ENCODE measurements at places on chromosomes 1 and 21.

- peak; percentile 29 for DNase-seq
These were observed 20.0 kb upstream of the CLIC4 start for GRCh38 chr1:24725209-24725651.

- DNase-seq = no peak
These were observed 27.7 kb downstream of the S100A6 start for GRCh38 chr1:153507926-153508583.

- DNase-seq = no peak
These were observed 318.4 kb downstream of the AJAP1 start for GRCh38 chr1:4972761-4973320.

GRCh38 chr21:26169611-26170470 is 729 bp downstream of the APP start:
- DNase-seq = peak; percentile 77

DNA sequence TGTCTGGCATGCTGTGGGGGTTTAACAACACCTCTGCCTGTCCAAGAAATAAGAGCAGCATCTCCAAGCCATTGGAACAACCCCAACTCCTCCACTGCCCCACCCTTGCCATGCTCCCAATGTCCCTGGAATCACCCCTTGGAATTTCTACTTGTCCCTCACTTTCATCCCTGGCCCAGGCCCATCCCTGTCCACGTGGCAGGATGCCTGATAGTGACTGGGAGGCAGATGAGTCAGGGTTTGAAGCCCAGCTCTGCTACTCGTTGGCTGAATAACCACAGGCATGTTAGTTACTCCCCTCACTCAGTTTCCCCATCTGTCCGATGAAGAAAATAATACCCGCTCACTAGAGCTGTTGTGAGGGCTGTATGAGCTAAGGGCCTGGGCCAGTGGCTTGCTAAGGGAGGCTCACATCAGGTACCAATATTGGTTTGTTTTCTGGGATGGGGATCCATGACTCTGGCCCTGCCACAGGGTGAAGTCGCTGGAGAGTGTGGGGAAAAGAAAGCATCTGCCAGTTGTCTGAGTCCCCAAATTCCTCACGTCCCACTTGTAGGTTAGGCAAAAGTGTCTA is 99.4 kb upstream of the TLR5 start:
- no peak for DNase-seq

DNA sequence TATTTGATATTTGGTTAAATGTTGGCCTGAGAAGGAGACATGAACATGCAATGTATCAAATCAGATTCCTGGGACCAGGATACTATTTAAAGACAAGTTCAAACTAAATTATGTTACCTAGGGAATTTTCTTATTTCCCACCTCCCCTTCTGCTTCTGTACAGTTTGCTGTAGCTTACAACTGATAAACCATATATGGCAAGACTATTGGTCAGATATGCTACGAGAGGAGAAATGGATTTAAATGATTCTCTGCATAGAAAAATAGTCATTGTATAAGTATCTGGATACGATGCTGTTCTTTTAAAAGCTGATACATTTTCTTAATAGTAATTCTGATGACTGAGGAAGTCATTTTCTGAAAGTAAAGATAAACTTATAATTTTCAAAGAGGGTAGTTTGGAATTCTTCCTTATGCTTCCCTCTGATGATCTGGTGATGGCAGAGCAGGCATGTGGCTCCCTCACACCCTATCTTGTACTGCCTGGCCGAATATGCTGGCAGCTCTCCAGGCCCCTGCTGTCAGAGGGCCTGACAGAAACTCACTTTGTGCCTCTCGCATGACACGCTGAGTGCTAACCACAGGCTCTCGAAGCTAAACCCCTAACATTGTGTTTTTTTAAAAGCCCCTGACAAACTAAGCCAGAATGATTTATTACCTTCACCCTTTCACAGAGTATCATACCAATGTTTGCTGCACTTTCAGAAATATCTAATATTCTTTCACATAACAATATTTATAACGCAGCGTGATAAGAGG is 19.4 kb downstream of the RRP15 start:
- no peak for DNase-seq

DNA sequence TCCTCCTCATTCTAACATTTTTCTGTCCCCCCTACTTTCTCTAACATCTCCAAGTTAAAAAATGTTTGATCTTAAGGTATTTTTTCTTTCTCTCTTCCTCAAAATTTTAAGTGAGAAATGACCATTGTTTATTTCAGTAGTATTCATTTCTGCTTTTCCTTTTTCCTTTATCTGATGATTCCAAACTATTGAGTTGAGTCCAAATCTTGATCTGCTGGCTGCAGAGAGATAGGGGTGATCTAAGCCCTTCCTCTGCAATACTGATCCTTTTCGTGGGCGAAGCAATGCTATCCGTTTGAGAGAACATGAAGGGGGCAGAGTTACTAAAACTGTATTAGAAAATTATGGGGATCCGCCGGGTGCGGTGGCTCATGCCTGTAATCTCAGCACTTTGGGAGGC is 516 bp upstream of the NMNAT2 start:
- no peak for DNase-seq

GRCh38 chr1:31793086-31793485 is 22.7 kb downstream of the SPOCD1 start:
- no peak for DNase-seq

DNA sequence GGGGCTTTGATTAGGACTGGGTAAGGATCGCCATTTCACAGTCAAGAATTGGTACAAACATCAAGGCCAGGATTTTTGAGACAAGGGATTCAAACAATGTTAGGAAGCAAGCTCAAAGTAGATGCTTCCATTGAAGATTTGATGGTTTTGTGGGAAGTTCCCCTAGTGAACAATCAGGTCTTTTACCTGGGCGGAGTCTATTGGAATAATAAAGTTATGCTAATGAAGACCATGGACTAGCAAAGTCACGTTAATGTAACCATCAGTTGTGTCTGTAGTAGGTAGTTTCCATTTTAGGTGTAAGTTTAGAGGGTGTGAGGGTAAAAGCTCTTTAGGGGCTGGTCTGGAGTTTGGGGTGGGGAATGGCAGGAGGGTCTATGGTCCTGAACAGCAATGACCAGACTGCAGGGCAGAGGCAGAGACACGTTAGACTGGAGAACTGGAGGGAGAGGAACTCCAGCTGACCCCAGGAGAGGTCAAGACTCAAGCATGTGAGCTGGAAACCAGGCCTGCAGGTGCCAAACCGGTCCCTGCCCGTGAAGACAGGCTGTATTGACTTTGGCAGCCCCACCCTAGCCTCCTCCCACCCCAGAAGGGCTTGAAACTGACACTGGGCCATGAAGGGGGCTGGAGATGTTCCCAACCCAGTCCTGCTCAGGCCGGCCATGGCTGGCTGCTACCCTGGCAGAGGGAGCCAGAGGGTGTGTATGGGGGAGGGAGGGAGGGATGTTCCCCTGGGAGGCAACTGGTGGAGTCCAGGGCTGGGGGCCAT is 36.0 kb upstream of the GPR37L1 start:
- DNase-seq = no peak

DNA sequence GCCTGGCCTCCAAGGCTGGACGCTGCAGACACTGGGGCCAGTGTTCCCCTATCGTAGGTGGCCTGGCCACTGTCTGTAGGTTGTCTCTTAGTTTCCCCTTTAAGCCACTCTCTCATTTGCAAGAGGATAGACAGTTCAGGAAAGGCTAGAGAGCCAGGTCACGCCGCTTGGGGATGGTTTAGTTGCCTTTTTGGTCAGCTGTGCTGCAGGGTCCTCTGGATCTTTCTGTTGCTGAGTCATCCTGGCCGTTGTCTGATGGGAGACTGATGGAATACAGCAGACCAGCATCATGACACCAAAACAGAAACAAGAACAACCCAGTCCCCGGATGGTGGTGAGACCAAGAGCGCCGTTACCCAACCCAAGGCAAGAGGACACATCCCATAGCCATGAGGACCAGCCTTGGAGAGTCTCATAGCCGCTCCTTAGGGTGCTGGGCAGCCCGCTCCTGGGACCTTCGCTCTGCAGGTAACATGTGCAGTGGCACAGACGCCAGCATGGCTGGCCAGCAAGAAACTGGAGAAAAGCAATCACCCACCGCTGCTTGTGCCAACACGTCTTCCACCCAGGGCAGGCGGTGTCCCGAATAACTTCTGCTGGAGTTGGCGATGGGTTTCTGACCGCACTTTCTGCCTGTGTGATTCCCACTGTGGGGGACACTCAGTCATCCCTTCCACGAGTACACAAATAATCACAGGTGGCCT is 79.1 kb upstream of the COL6A1 start:
- no peak for DNase-seq

- DNase-seq = no peak
These were observed 34.5 kb upstream of the RALGPS2 start for GRCh38 chr1:178690496-178690895.

DNA sequence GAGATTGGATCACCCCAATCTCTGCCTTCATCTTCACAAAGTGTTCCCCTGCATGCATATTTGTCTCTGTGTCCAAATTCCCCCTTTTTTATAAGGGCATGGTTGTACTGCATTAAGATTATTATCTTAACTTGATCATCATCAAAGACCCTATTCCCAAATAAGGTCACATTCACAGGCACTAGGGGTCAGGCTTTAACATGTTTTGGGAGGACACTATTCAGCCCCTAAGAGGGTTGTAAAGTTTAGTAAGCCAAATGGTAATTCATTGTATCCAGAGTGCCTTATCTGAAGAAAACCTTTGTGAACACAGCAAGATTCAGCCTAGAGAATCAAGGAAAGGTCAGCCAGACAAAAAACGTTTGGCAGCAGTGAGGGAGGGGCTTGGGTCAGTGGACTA is 317.6 kb upstream of the PLD5 start:
- DNase-seq = no peak

GRCh38 chr1:9200441-9200840 is 34.1 kb upstream of the H6PD start:
- DNase-seq = no peak

DNA sequence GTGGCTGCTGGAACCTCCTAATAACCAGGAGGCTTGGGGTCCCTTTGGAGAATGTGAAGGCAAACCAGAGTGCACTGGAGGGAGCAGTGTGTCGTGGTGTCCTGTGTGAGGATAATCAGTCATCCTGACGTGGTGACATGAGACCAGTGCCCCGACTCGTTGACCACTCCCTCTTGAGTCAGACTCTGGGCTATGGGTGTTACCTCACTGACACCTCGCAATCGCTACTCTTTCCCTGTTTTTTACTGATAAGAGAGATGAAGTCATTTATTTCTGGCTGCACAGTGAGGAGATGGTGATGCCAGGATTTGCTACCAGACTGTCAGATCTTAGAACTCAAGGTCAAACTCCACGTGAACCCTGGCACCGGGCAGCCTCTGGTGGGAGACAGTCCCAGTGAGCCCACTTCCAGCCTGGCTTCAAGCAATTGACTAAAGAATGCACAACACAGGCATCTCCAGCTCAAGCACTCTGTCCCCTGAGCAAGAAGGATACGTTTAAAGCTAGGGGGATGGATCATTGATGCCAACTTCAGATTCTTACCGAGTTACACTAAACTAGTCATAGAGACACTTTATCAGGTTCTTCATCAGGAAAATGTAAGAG is 30.3 kb downstream of the UBASH3A start:
- DNase-seq = no peak

GRCh38 chr1:225700889-225701465 is 48.1 kb upstream of the ENAH start:
- DNase-seq = no peak

DNA sequence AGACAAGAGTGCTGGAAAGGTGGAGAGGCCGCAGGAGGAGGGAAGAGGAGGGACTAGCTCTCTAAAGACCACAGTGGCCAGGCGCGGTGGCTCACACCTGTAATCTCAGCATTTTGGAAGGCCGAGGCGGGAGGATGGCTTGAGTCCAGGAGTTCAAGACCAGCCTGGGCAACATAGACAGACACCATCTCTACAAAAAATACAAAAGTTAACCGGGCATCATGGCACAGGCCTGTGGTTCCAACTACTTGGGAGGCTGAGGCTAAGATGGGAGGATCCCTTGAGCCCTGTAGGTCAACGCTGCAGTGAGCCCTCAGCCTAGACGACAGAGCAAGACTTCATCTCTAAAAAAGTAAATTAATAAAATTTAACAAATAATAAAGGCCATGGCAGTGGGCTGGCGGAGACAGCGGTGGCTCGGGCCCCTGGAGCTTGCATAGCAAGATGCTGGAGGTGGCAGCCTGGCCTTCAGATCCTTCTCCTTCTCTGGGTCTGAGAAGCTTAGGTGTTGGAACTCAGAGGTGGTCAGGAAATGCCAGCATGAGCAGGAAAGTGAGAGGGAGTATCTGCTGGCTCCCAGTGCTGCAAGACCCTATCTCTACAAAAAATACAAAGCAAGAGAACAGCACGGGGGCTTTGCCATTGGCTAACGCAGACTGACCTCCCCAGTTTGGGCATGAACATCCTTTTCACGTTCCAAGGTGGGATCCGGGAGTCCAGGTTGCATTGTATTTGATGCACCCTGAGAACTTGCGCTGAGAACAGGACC is 10.7 kb downstream of the WNT3A start:
- no peak for DNase-seq

GRCh38 chr1:247517795-247518612 is 18.2 kb downstream of the OR2C3 start:
- no peak for DNase-seq

DNA sequence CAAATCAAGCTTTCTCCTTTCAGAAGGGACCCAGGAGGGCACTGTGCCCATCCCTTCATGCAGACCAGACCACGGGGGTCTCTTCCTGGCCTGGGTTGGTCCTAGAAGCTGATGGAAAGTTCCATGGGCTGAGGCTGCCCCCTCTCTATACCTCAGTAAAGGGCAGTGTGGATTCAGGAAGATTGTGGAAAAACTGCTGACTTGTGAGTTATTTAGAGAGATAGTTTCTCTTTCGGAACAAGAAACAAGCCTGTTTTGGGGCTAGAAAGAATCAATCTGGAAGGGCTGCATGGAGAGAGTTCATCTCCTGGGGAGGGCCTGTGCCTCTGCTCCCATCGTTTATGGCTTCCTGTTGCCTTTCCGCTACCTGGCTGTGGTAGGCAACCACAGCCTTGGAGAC is 803 bp downstream of the CHIT1 start:
- no peak for DNase-seq

GRCh38 chr1:12585536-12585935 is 32.5 kb downstream of the DHRS3 start:
- no peak for DNase-seq

DNA sequence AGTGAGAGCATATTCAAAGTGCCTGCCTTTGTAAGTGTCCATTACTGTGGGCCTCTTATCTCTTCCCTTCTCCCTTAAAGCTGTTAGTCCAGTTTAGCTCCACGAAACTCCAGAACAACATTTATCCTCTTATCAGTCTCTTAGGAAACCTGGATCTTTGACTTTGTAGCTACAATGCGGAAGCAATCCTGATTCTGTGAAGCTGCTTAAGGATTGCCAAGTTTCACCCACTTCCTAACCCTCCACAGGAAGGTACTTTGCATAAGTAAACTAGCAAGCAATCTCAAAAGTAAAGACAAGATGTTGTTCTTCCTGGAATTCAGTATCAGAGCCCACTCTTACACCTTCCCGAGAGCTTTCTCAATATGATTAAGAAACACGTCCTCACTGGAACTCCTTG is 164.9 kb upstream of the USP25 start:
- DNase-seq = no peak
